Chondrocyte (in vitro differentiated cells): ENCODE measurements at places on chromosomes 3 and 15.

- H3K27ac ChIP-seq, result no peak overlapping the region
- H3K36me3 ChIP-seq, result peaks cover 16% of the 10 kb centered on the region
- H3K4me1 ChIP-seq, result no peaks in the 10 kb centered on the region
- H3K4me3 ChIP-seq, result no peak overlapping the region
- no peak for DNase-seq
Measured at GRCh38 chr3:158267015-158267414, 157.1 kb downstream of the RSRC1 start.

- peaks cover 45% of the 10 kb centered on the region for H3K4me1 ChIP-seq
- H3K27me3 ChIP-seq, result no peaks in the 10 kb centered on the region
- H3K36me3 ChIP-seq, result no peaks in the 10 kb centered on the region
Measured at GRCh38 chr15:45458746-45459403, 63.7 kb downstream of the SLC30A4 start.

DNA sequence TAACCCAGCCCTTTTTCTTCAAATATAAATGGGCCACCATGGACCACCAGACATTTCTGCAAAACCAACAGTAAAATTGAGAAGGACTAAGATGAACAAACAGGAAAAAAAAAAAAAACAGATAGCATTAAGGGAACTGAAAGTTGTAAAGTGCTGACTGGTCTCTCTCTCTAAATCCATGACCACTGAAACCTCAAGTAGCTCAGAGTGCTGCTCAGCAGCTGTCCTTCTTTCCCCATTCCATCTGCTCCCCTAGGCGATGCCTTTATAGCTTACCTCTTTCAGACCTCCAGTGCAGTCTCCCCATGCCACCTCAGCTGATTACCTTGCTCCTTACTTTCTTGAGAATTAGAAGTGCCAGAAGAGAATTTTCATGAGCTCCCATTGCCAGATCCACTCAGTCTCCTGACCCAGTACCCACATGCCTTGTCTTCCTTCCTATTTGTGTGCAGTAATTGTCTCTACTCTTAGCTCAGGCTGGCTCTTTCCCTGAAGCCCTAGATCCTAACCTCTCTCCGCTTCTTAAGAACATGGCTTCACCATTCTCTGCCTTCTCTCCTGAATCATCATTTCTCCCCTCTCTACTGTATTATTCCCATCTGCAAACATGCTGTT lies 23.9 kb upstream of the XIRP1 start:
- H3K4me3 ChIP-seq, result no peak overlapping the region
- H3K27me3 ChIP-seq, result peaks cover 35% of the 10 kb centered on the region
- no peaks in the 10 kb centered on the region for H3K36me3 ChIP-seq
- DNase-seq, result no peak

GRCh38 chr3:166123576-166123975 lies 286.4 kb upstream of the BCHE start:
- H3K4me3 ChIP-seq, result no peak overlapping the region
- DNase-seq, result no peak
- no peaks in the 10 kb centered on the region for H3K4me1 ChIP-seq
- H3K27ac ChIP-seq, result no peak overlapping the region

GRCh38 chr3:43707998-43708397 lies 17.3 kb downstream of the ABHD5 start:
- peaks cover 14% of the 10 kb centered on the region for H3K4me1 ChIP-seq
- no peak overlapping the region for H3K27ac ChIP-seq
- H3K27me3 ChIP-seq, result no peaks in the 10 kb centered on the region
- no peak overlapping the region for H3K4me3 ChIP-seq

- H3K36me3 ChIP-seq, result no peaks in the 10 kb centered on the region
- no peak overlapping the region for H3K27ac ChIP-seq
- no peaks in the 10 kb centered on the region for H3K27me3 ChIP-seq
- DNase-seq, result no peak
Measured at GRCh38 chr3:105429034-105429762, 62.5 kb downstream of the ALCAM start.

DNA sequence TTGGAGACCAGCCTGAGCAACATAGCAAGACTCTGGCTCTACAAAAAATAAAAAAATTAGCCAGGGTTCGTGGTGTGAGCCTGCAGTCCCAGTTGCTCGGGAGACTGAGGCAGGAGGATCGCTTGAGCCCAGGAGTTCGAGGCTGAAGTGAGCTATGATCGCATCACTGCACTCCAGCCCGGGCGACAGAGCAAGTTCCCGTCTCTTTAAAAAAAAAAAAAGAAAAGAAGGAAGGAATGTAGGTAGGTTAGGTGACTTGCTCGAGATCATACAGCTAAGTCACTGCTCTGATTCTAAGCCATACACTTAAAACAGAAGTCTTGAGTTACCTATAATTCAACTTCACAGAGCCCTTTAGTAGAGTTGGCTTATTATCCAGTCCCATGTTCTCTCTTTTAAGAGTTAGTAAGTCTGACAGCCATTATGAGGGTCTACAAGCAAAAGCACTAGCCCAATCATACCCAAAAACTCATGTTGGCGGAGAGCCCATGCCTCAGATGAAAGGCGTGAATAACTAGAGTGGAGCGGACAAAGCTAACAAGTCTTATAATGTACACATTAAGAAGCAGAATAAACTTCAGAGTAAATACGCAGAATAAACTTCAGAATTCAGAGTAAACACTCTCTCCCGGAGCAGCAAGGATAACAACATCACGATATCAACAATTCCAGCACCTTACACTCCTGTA lies 768 bp downstream of the AAGAB start:
- peak overlapping the region; percentile 89 for H3K4me3 ChIP-seq
- H3K36me3 ChIP-seq, result no peaks in the 10 kb centered on the region
- DNase-seq, result no peak
- peaks cover 28% of the 10 kb centered on the region for H3K4me1 ChIP-seq

DNA sequence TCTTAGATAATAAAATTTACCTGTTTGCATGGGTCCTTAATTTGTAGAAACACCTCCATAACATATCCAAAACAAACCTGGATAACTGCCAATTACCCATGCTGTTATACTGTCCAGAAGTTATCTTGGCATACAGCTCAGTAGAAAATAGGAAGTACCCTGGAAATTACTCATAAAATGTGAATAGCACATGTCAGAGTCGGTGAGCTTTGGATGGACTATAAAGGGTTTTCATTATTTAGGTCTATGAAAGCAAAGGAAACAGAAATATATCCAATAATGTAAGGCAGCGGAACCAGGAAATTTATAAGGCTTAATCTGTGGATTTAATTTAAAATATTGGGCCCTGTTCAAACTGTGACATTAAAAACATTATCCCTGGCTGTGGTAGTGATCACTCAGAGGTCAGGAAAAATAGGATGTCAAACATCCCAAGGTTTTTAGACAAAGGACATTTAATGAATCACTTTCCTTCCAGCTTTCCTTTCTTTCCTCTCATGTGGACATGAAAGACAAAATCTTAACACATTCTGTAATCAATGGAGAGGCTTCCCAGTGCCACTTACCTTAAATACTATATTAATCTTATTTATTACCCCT lies 459.0 kb upstream of the DPH6 start:
- H3K36me3 ChIP-seq, result no peaks in the 10 kb centered on the region
- no peaks in the 10 kb centered on the region for H3K27me3 ChIP-seq
- no peak overlapping the region for H3K4me3 ChIP-seq
- no peak for DNase-seq

GRCh38 chr15:53559364-53560277 lies 199.8 kb downstream of the WDR72 start:
- H3K4me1 ChIP-seq, result no peaks in the 10 kb centered on the region
- peaks cover 6% of the 10 kb centered on the region for H3K27me3 ChIP-seq
- H3K27ac ChIP-seq, result no peak overlapping the region

DNA sequence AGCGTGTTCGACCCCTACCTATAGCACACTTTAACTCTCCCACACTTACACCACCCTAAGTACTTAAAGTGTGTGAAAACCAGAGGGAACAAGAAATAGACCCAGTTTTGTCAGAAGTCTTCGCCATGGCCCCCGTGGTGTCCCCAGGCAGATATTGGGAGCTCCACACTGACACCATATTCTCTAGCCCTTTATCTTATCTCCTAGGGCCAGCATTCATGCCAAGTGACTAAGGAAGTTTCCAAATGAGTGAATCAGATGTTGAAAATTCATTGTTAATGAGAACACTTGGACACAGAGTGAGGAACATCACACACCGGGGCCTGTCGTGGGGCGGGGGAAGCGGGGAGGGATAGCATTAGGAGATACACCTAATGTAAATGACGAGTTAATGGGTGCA lies 31.8 kb downstream of the P3H2 start:
- H3K36me3 ChIP-seq, result no peaks in the 10 kb centered on the region
- no peak for DNase-seq
- no peak overlapping the region for H3K4me3 ChIP-seq
- H3K4me1 ChIP-seq, result peaks cover 56% of the 10 kb centered on the region

DNA sequence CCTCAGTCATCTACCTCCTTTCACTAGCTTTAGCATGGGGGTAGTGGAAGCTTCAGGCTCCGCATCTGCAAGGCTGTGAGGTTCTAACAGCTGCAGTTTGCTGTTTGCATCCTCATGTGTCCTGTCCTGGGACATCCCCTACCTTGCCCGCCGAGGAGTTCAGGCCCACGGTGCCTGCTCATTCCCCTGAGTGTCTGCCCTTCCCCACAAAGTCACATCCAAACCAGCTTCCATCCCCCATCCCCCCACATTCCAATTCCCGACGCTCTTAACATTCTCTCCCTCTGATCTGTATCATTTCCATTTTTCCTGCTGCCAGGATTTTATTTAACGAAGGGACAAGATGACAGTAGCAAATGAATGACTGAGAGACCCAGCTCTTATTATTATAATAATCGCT lies 43.8 kb downstream of the HRH1 start:
- H3K4me1 ChIP-seq, result peaks cover 89% of the 10 kb centered on the region
- H3K27ac ChIP-seq, result peak overlapping the region; percentile 80
- DNase-seq, result no peak
- peaks cover 2% of the 10 kb centered on the region for H3K36me3 ChIP-seq
- no peak overlapping the region for H3K4me3 ChIP-seq

- no peak for DNase-seq
- H3K36me3 ChIP-seq, result peaks cover 1% of the 10 kb centered on the region
- H3K4me1 ChIP-seq, result no peaks in the 10 kb centered on the region
- H3K27ac ChIP-seq, result no peak overlapping the region
Measured at GRCh38 chr3:44186712-44187111, 55.0 kb upstream of the TOPAZ1 start.

DNA sequence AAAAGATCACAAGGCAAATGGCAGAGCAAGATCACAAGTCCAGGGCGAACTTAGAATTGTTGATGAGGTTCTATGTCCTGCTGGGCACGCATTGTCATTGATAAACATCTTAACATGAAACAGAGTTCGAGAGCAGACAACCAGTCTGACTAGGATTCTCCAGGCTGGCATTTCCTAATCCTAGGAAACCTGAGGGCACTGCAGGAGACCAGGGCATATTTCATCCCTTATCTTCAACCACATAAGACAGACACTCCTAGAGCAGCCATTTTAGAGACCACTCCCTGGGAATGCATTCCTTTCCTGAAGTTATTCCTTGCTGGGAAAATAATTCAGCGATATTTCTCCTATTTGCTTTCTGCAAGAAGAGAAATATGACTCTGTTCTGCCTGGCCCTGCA lies 1199.9 kb downstream of the SI start:
- H3K36me3 ChIP-seq, result no peaks in the 10 kb centered on the region
- peaks cover 2% of the 10 kb centered on the region for H3K27me3 ChIP-seq
- no peak overlapping the region for H3K4me3 ChIP-seq
- no peak overlapping the region for H3K27ac ChIP-seq
- no peak for DNase-seq

- H3K4me1 ChIP-seq, result no peaks in the 10 kb centered on the region
- no peak overlapping the region for H3K4me3 ChIP-seq
- H3K27me3 ChIP-seq, result no peaks in the 10 kb centered on the region
- DNase-seq, result no peak
- H3K36me3 ChIP-seq, result no peaks in the 10 kb centered on the region
Measured at GRCh38 chr3:88364926-88365325, 215.2 kb downstream of the C3orf38 start.

DNA sequence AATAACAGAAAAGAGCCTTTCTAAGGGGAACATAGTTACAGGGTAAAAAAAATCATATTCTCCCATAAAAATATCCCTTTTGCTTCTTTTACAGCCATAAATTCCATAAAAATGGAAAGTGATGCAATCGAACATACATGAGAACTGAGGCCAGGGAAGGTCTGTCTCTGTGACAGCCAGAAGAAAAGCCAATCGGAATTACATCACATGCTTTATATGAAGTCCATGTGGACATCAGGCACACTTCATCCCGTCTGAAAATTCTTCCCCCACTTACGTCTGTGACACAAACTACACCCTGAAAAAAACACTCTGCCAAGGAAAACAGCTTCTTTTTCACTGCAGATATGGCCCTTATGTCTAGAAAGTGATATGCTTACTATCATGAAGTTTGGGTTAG lies 323.5 kb downstream of the ERC2 start:
- H3K27me3 ChIP-seq, result no peaks in the 10 kb centered on the region
- H3K4me1 ChIP-seq, result peaks cover 13% of the 10 kb centered on the region
- DNase-seq, result no peak
- no peaks in the 10 kb centered on the region for H3K36me3 ChIP-seq
- H3K27ac ChIP-seq, result peak overlapping the region; percentile 67

GRCh38 chr15:74843891-74844299 lies 939 bp upstream of the ULK3 start:
- peaks cover 22% of the 10 kb centered on the region for H3K4me1 ChIP-seq
- peaks cover 15% of the 10 kb centered on the region for H3K36me3 ChIP-seq
- H3K27me3 ChIP-seq, result no peaks in the 10 kb centered on the region
- H3K4me3 ChIP-seq, result peak overlapping the region; percentile 72
- H3K27ac ChIP-seq, result no peak overlapping the region

DNA sequence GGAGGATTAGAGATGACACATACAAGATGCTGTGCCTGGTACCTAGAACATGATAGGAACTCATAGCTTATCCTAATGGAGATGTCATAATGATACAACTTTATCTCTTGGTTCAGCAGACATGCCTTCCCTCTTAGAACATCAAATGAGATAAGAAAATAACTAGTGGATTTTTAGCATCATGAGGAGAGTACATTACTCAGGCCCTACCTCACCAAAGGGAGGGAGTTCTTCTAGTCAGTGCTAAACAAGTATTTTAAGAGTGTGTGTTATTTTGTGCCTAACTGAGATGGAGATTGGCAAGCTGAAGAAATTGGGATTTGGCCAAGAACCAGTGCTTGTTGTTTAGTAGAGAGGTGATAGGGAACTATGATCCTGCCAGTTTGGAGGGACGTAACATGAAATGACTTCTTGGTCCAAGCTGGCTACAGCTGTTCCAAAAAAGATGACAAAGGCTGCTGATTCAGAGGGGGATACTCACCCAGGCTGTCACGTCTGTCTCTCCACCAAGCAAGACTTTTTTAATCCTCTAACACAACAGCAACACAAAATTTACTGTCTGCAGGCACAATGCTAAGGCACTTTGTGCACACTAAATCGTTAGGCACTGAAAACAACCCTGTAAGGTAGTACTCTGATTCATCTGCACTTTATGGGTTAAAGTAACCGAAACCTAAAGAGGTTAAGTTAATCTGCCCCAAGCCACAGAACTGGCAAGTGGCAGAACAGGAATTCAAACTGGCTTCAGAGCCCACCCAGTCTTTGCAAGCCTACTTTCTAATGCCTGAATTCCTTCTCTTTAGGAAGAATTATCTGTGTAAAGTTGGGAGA lies 126.5 kb downstream of the CMSS1 start:
- H3K4me3 ChIP-seq, result no peak overlapping the region
- H3K36me3 ChIP-seq, result no peaks in the 10 kb centered on the region
- no peak overlapping the region for H3K27ac ChIP-seq
- no peak for DNase-seq
